IMR-90 (cell line): ENCODE measurements at places on chromosomes 3 and 15. TPM values are rescaled to one million over a fixed set of nuclear protein-coding genes. Genes with fewer than 3 reads are reported as not detected.

- no peak for DNase-seq
Measured at GRCh38 chr3:190860521-190860920, 2.0 kb downstream of the GMNC start.

GRCh38 chr3:58214484-58215316 is 3.9 kb upstream of the DNASE1L3 start:
- DNase-seq: peak; percentile 42

The ITPKA gene
- 1.1 and 1.4 TPM in 2 replicates for total RNA-seq

The LDHAL6B gene
- total RNA-seq: not detected in 2 replicates

- no peak for DNase-seq
Measured at GRCh38 chr15:73228128-73228646, 140.6 kb downstream of the HCN4 start.

- peak; percentile 43 for DNase-seq
Measured at GRCh38 chr3:183489455-183490210, 61.2 kb upstream of the MCF2L2 start.

GRCh38 chr3:62570888-62571287 is 197.5 kb upstream of the FEZF2 start:
- DNase-seq: no peak

GRCh38 chr3:73765878-73766545 is 141.3 kb upstream of the PDZRN3 start:
- no peak for DNase-seq

DNA sequence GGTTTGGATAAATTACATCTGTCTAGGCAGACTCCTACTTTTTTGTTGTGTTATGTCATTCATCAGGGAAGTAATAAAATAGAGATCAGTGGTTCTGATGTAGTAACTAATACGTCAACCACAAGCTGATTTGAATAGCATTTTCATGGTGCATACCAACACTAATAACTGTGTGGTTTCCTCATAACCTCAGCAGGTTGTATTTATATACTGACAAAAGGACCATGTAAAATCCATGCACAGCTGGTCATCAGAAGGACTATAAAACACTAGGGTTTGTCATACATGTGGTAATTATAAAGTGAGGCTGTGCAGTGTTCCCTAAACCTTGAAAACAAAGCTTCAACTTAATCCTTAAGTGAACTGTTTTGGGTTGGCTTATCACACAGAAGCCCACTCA is 216.8 kb upstream of the RBMS3 start:
- DNase-seq: peak; percentile 80

DNA sequence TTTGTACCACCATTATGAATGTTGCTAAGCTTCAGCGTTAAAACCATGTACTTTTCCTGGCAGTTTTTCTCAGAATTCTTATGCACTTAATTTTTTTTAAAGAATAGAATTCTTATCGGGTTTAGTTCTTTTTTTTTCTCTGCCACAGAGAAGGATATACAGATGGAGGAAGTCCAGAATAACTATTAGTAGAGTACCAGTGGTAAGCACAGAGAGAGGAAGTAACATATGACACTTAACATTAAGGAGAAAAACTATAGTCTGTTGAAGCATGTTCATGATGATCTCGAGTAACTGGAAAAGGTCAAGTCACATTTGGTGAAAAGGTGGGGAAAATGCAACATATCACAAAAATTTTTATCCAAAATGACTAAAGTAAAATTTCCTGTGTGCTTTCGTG is 68.9 kb downstream of the RNF13 start:
- no peak for DNase-seq

GRCh38 chr3:173735841-173736240 is 338.3 kb downstream of the NLGN1 start:
- no peak for DNase-seq

- DNase-seq: no peak
Measured at GRCh38 chr15:94877833-94878232, 646.5 kb downstream of the MCTP2 start.

DNA sequence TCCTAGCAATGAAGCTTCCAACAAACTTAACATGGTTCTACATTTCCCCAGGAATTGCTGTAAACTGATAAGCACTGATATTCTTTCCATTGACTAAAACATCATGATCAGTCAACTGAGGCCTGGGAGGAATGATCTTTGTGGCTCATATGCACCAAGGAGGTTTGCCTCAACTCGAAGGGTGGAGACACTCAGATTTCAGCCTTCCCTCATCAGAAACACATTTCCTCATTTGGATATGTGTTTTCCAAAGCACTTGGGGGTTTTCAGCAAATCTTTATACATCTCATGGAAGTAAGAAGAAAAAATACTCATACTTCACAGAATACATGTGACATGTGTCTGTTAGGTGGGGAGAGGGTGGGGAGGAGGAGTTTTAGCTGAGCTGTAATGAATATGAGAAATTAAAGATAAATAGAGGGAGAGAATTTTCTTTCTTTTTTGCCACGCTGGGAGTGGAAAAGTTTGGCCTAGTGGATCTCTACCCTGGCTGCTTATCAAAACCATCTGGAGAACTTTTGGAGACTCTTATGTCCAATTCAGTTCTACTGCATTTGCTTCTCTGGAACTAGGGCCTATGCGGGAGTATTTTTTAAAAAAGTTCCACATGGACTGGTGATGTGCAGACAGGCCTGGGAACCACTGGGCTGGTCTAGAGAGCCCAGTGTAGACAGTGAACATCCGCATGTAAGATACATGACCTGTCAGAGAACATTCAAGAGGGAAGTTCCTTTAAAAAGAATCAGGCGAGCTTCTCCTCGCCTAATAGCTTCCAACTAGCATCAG is 301.0 kb upstream of the ICE2 start:
- no peak for DNase-seq

- no peak for DNase-seq
Measured at GRCh38 chr15:89211678-89212170, 9.7 kb downstream of the RLBP1 start.

DNA sequence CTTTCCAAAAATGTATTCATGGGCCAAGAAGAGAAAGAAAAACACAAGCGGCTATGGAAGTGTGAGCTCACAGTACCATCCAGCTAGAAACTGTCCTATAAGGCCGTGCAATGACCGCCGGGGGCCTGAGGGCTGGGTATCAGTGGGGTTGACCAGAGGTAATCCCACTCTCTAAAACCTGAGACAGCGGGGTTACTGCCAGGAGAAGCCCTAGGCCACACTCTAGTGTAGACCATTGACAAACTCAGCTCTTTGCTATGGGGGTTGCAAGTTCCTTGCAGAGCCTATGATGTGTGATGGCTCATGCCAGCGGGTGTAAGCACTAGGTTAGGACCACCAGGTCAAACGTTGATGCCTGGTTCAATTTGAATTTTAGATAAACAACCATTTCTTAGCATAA is 25.9 kb upstream of the SLCO2A1 start:
- DNase-seq: no peak
